ENCODE measurements at places on chromosomes 12 and 14.

DNA sequence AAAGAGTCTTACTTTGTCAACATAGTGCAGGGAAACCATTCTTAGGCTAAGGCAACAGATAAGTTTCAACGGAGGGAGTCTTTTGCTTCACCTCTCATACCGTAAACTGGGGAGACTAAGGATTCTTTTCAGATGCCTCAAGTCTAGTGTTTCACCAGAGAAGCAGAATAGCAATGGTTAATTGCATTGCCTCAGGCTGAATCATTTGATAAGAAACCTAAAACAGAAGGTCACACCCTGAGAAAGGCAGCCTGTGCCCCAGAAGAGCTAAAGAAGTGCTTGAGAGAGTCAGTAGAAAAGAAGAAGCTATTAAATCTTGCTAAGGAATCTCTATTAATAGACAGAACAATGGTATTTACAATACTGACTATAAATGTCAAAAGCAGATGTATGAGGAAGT is 21.8 kb upstream of the ATXN7L3B start:
- DNase-seq = no peak

DNA sequence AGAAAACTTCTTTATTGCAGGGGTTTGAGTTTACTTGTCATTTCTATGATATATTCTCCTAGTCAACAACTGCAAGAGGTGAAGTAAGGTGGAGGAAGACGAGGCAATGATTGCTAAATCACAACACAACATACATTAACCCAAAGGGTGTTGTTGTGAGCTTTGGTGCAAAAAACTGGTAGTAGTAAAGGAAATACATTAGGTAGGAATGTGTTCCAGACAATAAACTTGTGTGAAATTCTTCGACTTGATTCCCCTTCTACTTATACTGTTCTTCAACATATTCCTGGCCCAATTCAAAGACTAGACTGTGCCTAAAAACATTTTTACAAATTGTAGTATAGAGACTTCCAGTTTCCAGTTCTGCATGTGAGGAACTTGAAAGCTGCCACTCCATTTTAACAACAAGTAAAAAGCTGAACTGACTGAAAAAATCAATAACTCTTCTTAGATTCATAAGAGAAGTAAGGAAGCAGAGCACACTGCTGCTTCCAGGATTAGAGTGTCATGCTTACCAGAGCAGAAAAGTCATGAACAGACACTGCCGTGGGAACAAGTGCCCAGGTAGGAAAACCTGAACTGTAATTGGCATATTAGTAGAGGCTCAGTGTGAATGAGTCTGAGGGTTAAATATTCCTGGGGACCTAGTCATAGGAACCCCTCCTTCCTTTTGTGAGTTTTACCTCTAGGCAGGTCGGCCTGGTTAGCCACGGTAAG is 22.2 kb downstream of the COX8C start:
- DNase-seq = peak; percentile 7

DNA sequence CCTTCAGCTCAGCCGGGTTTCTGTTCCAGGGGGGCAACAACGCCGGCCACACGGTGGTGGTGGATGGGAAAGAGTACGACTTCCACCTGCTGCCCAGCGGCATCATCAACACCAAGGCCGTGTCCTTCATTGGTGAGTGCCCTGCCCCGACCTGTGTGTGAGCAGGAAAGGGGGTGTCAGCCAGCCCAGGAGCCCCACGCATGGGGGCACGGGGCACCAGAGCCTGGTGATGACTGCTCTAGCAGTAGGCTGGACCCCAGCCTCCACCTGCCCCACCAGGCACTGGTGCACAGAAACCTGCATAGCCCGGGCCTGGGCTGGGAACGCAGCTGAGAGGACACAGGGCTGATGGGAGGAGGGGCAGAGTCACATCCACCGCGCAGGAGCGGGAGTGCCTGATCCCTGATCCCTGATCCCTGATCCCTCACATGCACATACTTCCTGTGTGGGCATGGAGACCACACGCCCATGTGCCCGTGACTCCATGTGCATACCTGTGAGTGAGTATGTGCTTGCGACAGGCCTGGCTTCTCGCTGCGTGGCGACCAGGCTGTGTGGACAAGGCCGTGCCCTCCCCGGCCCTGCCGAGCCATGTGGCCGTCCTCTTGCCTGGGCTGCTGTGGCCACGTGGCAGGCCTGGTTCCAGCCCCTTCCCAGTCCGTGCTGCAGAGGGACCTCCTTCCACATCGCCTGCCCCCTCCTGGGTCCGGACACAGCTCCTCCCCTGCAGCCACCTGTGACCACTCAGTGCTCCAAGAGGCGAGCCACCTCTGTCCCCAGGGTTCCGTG is 11.2 kb downstream of the ADSS1 start:
- no peak for DNase-seq

DNA sequence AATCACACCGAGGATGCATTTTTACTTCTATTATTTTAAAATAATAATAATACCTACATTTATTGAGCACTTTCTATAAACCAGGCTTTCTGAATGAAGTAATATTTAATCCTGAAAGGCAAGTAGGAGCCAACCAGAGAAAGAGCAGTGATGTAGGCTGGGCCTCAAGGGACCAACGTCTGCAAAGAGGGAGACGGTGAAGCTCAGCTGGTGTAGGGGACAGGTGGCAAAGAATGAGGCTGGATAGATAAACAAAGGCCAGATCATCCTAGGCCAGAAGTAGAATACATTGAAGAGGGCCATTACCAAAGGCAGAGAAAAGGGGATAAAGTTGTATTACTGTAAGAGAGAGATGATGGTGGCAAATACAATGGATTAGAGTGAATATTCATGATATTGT is 810 bp upstream of the TMBIM4 start:
- no peak for DNase-seq

DNA sequence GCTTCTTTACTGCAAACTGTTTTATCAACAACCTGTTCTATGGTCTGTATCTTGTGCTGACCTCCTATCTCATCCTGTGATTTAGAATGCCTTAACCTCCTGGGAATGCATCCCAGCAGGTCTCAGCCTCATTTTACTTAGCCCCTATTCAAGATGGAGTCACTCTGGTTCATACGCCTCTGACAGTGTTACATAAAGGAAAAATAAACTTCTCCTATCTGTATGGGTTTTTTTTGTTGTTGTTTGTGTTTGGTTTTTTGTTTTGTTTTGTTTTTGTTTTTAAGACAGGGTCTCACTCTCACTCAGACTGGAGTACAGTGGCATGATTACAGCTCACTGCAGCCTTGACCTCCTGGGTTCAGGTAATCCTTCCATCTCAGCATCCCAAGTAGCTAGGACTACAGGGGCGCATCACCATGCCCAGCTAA is 62.1 kb downstream of the RESF1 start:
- no peak for DNase-seq

DNA sequence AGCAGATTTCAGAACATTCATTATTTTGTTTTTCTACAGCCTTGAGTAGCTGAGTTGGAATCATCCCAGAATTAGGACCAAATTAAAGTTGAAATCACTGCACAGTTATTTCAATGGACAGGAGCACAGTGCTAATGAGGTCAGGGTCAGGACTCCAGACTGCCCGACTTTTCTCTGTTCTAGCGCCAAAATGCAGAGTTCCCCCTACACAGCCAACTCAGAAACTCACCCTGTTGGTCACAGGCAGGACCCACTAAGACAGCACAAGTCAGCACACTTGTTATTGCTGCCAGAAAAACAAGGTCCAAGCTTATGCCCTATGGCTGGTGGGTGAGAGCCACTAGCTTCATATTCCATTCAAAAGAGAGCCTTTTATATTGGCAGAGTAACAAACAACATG is 198.1 kb upstream of the KRR1 start:
- no peak for DNase-seq

GRCh38 chr12:116471544-116471943 is 87.6 kb upstream of the MAP1LC3B2 start:
- no peak for DNase-seq

- no peak for DNase-seq
These were observed 211.0 kb downstream of the SSPN start for GRCh38 chr12:26406391-26406790.

DNA sequence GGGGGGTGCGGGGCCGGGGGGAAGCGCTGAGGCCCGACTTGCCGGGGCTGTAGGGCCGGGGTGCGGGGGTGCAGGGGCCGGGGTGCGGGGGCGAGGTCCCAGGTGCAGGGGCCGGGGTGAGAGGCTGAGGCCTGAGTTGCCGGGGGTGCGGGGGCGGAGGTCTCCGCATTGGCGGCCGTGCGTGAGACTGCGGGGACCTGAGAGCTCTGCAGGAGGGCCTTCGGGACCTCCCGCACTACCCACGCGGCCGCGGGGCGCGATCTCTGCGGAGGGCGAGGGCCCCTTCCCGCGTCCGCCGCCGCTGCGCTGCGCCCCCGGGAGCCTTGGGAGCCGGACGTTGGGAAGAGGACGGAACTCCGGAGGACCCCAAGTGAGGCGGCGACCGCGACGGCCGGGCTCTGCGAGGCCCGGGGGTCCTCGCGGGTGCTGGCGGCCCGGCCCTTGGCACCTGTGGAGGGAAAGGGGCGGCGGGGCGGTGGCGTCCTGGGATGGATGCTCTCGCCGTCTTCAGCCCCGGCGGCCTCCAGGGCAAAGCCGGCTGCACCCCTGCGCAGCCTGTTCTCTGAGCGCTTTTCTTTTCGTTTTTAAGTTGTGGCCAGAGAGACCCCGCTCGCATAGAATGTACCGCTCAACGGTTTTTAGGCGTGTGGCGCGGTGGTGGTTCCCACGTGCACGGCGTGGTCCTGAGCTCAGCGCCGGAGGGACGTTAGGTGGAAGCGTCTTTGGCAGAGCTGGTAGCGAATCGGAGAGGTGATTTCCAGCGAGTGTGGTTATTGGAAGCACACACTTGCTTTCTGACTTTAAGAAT is 1.3 kb downstream of the PIWIL1 start:
- DNase-seq = no peak

DNA sequence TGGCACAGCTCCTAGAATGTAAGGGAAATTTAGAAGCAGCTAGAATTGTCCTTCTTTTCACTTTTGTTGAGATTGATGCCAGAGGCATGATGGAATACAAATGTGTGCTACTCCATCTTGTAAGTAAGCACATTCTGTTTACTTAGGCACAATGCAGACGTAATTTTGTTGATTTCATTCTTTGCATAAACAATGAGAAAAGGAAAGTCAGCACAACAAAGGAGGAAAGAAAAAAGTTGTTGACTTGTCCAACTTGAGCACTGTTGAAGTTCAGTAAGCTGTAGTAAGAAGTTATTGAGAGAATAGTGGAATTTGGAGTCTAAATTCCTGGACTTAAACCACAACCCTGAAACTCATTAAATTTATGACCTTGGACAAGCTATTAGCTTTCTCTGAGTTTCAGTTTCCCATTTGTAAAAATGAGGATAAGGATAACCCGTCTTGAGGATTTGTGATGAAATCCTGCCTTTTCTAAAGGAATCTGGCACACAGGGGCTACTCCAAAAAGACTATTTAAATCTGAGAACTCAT is 19.4 kb upstream of the CNTN1 start:
- no peak for DNase-seq

GRCh38 chr14:97106609-97107008 is 309.4 kb downstream of the VRK1 start:
- DNase-seq = no peak

DNA sequence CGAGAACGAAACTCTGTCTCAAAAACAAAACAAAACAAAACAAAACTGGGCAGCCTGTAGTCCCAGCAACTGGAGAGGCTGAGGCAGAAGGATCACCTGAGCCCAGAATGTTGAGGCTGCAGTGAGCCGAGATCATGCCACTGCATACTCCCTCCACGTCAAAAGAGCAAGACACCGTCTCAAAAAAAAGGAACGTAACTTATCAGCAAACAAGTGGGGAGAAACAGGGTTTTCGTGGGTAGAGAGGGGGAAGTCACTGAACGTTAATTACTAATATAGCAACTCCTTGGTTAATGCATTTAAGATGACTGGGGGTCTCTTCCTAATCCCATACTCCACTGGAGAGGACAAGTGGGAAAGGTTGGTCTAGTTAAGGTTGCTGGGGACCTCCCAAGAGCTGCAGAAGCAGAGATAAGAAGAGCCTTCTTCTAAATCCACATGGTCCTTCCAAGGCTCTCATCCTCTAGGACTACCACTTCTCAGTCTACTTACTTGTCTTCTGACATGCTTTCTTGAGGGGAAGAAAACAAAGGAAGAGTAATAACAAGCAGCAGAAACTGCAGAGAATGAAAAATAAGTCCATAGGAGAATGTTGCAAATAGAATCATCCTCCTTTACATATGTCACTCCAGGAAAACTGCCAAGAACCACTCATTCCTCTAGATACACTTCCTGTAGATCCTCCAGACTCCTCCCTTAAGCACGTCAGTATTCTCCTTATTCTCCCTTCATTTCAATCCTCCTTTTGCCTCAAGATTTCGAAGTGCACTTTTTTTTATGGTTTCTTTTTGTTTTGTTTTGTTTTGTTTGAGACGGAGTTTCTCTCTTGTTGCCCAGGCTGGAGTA is 5.8 kb downstream of the NUMB start:
- DNase-seq = peak; percentile 78

GRCh38 chr14:54768501-54769129 is 134.0 kb downstream of the GCH1 start:
- DNase-seq = no peak

- DNase-seq = no peak
These were observed 89.0 kb downstream of the SLC24A4 start for GRCh38 chr14:92411941-92412340.

DNA sequence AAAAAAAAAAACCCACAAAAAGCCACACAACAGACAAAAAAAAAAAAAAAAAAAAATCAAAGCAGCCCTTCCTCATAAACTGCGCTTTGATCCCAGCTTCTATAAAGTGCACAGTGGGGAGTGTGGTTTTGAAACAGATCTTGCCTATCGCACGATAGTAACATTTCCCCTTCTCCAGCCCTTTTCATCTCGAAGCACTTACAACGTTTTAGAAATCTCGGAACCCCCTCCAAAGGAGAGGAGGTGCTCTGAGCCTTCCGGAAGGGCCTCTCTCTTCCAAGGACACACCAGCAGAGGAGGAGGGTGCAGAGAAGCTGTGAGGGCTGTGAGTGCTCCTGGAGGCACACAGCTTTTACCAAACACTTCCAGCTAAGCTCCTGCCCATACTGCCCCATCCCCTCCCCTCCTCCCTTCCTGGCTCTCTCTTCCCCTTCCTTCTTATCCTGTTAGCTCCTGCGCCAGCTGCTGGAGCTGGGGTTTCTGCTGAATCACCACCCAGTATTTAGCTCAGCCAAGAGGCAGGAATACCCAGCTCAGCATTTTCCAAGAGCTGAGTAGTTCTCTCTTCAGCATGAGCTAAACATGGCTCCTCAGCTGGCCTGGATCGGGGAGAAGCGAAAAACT is 28.4 kb downstream of the SLC7A8 start:
- DNase-seq = peak; percentile 88

DNA sequence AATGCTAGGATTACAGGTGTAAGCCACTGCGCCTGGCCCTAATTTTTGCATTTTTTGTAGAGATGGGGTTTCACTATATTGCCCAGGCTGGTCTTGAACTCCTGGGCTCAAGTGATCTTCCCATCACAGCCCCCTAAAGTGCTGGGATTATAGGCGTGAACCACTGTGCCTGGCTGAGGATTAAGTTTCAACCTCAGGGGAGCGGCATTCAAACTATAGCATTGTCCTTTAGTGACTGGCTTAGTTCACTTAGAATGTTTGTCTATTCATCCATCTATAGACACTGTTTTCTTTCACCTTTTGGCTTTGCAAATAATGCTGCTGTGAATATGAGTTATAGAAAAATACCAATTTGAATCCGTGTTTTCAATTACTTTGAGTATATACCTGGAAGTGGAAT is 25.2 kb downstream of the PTPN11 start:
- no peak for DNase-seq

- no peak for DNase-seq
These were observed 322.6 kb upstream of the TMEM132C start for GRCh38 chr12:127944211-127944899.
